Stimulated activated memory B cell treated with anti-CD40 and anti-IgM and Interleukin-4, amounts not matched to agents 10 μg/mL and 1 μg/mL and 100 μg/mL, for 72 hours (primary cell): ENCODE measurements at places on chromosomes 4 and X.

DNA sequence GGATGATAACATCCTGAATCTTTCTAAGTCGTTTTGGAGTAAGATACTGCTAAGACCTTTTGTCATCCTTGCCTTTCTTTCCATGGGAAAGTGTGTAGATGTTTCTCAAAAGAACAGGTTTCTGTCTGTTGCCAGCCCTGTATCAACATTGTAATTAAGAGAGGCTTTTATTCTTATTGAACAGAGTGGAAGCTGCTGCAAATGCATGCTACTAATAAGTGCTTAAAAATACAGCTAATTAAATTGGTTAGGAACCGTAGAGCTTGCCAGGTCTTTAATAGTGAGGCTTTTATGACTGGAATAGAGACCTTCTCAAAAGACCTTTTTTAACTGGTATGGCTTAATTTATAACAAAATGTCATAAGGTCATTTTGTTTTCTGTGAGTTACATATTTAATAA, 34.4 kb downstream of the INTU start:
- no peak for ATAC-seq

GRCh38 chr4:151804821-151805220, 44.0 kb upstream of the GATB start:
- ATAC-seq: no peak

DNA sequence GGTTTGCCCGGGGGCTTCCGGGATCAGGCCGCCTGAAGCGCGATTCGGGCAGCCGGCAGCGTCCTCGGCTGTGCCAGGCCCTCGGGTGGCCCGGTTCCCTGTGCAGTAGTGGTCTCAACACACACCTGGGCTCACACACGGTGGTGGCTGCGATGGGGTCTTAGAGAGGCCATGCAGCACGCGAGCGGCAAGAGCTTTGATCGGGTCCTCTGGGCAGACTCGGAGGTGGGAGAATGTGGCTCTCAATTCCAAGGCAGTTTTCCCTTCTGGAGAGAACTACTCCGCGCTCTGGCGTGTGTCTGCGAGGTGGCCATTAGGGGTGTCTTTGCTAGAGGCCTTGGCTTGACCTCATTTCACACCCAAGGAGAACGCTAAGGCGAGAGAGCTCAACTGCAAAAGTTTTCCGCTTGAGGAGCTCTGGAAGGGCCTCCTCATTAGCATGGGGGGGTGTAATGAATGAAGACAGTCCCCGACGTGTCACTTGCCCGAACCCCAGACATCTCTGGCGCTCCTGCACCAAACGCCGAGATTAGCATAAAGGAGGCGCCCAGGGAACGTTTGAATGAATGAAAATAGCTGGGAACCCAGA, 771 bp upstream of the RBPJ start:
- peak; percentile 55 for ATAC-seq

- ATAC-seq: no peak
Observed at GRCh38 chrX:39002466-39002865, 201.2 kb downstream of the MID1IP1 start.

DNA sequence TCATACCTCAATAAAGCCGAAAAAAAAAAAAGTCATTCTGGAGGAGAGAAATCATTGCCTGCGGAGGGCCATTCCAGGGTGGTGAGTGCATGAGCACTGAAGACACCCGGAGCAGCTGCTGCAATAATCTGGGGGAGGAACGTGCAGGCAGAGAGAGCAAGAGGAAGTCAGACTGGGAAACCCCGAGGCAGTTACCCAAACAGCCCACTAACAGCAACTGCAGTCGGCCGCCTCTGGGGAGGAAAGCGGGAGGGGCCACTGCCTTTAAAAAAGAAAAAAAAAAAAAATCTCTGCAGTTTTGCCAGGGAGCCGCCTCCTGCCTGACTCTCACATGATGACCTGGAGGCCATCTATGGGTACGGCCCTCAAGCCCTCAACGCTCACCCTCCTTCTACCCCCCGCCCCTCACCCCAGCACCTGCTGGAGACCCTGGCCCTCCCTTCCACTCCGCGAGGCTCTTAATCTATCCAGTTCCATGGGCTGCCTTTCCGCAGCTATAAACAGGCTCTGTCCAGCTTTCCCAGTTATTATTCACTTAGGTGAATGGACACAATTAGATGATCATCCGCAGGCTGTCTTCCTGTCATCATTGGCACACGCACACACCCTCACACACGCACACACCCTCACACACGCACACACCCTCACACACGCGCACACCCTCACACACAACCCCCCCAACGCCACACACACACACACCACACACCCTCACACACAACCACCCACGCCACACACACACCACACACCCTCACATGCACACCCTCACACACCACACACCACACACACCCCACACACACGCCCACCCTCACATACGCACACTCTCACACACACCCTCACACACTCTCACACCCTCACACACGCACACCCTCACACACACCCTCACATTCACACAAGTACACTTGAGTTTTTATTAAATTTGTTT, 3.4 kb upstream of the AVPR2 start:
- peak; percentile 91 for ATAC-seq

GRCh38 chr4:145168581-145169187, 11.7 kb downstream of the OTUD4 start:
- ATAC-seq: no peak

- ATAC-seq: no peak
Observed at GRCh38 chrX:67692246-67692645, 148.4 kb downstream of the AR start.

DNA sequence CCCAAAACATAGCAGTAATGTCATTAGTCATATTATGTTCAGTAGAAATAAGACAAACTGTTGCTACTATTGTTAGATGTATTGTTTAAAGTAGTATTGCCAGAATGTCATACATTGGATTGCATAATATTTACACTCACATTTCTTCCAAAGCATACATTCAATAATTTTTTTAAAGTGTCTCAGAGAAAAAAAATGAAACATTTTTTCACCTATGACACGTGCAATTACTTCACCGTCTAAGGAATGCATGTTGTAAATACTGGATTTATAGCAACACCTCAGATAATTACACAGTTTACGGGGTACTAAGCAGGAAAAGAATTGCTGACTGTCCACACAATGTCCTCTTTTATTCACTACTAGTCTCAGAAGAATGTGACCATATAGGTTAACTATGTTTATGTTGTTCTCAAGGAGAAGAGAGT, 162.1 kb downstream of the PCDH18 start:
- no peak for ATAC-seq

GRCh38 chr4:184744236-184744635, 10.3 kb upstream of the CENPU start:
- no peak for ATAC-seq

DNA sequence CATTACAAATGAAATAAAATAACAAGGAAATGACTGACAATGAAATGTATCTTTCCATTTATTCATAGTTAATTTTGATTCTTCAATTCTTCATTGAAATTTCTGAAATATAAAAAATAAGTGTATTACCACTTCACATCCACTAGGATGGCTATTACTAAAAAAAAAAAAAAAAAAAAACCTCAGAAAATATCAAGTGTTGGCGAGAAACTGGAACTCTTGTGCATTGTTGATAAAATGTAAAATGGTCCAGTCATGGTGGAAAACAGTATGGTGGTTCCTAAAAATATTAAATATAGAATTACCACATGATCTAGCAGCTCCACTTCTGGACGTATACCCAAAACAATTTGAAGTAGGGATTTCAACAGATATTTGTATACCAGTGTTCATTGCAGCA, 22.9 kb downstream of the PGAM4 start:
- ATAC-seq: no peak

- ATAC-seq: no peak
Observed at GRCh38 chrX:155682834-155683233, 70.1 kb upstream of the TMLHE start.

- no peak for ATAC-seq
Observed at GRCh38 chr4:119504616-119505015, 124.0 kb downstream of the PDE5A start.

DNA sequence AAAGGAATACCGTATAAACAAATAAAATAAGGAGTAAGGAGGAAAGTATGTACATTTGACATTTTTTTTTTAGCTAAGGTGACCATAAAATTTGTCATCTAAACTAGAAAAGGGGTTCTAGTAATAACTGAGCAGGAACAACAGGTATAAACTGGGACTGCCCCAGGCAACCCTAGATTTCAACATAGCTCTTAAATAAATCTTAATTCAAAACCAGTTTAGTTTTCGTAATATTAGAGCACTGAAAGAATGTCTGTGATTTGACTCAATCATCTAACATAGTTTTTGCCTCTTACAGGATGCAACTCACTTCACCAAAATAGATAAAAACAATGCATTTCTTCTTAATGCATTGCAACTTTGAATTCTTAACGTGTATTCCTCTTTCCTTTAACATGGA, 257.7 kb downstream of the ADAMTS3 start:
- no peak for ATAC-seq

- no peak for ATAC-seq
Observed at GRCh38 chr4:3729188-3729881, 36.9 kb upstream of the ADRA2C start.

DNA sequence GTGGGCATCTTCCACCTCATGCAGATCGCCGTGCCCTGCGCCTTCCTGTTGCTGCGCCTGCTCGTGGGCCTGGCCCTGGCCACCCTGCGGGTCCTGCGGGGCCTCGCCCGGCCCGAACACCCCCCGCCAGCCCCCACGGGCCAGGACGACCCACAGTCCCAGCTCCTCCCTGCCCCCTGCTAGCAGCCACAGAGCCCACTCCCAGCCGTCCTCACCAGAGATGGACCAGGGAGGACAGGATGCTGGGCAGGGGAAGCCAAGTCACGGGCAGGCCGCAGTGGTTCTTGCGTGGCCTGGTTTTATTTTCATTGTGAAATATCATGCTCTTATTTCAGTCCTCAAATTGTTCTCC, 15.1 kb downstream of the DGKQ start:
- no peak for ATAC-seq

GRCh38 chr4:2302387-2303119, 40.6 kb upstream of the MXD4 start:
- ATAC-seq: no peak

DNA sequence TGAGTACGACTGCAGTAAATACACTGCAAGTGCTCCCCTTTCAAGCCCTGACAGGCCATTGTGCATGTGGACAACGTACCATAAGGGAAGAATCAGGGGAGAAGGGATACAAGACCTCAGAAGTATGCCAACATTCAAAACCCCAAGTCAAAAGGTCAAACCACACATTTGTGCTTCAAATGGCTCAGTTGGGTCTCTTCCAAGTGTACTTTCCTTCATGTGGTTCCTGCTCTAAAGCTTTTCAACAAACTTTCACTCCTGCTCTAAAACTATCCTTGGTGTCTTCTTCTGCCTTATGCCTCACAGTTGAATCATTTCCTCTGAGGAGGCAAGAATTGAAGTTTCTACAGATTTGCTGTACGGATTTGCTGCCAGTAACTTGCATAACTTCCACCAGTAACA, 305.7 kb upstream of the SLIT2 start:
- ATAC-seq: no peak

DNA sequence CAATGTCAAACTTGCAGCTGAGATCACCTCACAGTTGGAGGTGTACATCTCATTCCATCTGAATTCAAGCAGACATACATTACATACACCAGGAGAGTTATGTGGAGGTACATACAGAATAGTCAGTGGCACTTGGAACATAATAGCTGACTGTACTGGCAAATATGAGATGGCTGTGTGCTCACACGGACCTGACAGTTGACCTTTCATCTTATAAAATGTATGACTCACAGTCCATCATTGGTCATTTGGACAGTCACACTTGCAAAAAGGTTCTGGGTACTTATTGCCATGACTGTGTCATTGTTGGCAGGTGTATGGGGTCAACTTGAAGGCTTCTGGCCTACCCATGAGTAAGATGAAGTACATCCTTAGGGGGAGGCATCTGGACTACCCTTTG, 88.6 kb upstream of the WDR1 start:
- ATAC-seq: no peak

DNA sequence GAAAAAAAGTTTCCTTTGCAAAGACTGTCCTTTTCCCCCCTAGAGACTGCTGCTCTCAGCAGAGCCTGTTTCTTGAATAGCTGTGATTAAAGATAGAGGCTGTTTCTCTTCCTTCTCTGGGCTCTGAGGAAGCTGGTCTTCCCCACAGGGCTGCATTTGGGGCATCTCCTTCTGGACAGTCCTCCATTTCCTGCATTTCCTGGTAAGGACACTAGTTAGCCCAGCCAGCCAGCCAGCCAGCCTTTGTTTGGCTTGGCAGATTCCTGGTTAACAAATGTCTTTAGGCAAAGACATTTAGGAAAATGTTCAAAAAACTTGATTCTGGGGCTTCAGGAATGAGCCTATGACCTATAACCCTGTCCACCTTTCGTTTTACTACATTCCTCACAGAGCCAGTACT, 34.0 kb upstream of the PLAC1 start:
- ATAC-seq: no peak

GRCh38 chr4:94892051-94892450, 134.3 kb downstream of the BMPR1B start:
- no peak for ATAC-seq

DNA sequence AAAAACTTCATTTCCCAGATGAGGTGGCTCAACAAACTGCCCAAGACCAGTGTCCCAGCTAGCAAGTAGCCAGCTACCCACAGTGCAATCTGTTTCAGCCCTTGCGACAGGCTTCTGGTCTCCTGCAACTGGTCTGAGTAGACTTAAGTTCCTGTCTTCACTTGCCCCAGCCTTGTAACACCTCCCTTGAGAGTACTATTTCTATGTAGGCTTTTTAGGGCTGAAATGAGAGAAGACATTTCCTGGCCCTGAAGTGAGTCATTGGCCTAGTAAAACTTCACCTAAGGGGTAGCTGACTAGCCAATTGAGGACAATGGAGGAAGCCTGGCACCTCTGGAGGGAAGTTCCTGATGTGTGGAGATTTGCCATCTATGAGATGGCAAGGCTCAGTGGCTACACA, 80.1 kb upstream of the STIM2 start:
- ATAC-seq: peak; percentile 76

DNA sequence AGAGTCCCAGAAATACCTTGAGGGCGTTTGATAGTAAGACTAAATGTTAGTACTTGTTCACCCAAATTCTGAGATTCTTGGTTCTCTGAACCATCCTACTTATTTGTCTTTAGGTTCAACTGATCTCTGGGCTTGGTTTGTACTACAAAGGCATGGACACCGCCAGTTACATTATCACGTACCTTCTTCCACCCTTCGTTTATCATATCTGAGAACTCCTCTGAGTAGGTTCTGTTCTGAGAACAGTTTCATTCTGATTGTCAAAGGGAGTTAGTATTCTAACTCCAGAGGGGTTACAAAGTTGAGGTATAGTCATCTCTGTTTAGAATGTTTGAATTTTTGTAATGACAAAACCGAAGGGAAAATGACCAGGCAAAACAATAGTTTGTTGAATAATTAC, 19.3 kb downstream of the ZFX start:
- ATAC-seq: peak; percentile 75

GRCh38 chr4:143514169-143514495, 630 bp downstream of the SMARCA5 start:
- no peak for ATAC-seq

- ATAC-seq: no peak
Observed at GRCh38 chr4:144304025-144304424, 163.5 kb upstream of the GYPA start.

- no peak for ATAC-seq
Observed at GRCh38 chrX:111661241-111661640, 19.7 kb upstream of the ALG13 start.

- ATAC-seq: peak; percentile 74
Observed at GRCh38 chr4:56757261-56757746, 64.2 kb downstream of the SPINK2 start.
